ENCODE measurements at places on chromosomes 5 and 9.

DNA sequence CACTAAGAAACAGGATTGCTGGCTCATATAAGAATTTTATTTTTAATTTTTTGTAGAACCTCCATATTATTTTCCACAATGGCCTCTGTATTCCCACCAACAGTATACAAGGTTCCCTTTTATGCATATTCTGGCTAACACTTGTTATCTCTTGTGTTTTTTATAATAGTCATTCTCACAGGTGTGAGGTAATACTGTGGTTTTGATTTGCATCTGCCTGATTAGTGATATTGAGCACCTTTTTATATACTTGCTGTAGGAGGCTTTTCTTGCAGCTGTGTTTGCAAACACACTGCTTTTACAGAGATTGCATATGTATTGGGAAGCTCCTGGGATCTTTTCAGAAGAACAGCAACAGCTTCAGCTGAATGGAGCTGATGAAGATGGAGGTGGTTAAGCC is 164.8 kb downstream of the DEPDC1B start:
- no peak for DNase-seq

GRCh38 chr5:10637944-10638343 is 74.1 kb downstream of the ANKRD33B start:
- DNase-seq: no peak

DNA sequence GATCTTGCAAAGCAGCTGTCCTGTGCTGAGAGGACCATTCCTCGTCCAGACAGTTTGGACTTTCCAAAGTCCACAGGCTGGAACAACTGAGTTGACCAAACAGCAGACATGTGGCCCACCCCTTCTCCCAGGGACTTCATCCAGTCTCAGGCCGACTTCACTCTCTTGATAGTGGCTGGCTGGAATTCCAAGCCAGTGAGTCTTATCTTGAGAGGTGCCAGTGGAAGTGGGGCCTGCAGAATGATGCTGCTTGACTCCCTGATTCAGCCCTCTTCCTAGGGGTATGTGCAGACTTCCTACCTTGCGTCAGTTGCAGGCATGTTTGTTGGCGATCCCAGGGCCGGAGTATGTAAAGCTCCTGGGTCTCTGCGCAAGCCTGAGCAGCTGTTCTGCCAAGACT is 131.4 kb upstream of the TSLP start:
- DNase-seq: no peak

DNA sequence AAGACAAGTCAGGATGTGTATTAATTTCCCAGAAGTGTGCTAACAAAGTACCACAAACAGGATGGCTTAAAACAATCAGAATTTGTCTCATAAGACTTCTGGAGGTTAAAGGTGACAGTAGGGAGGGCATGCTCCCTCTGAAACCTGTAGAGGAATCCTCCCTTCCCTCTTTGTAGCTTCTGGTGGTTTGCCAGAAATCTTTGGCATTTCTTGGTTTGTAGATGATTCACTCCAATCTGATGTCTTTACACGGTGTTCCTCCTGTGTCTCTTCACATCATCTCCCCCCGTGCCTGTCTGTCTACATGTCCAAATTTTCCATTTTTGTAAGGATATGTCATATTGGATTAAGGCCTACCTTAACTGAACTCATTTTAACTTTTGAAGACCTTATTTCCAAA is 471.5 kb downstream of the ZNF608 start:
- no peak for DNase-seq

GRCh38 chr5:84382363-84383295 is 2.1 kb downstream of the EDIL3 start:
- no peak for DNase-seq

GRCh38 chr5:179381691-179382090 is 36.4 kb upstream of the ADAMTS2 start:
- no peak for DNase-seq

DNA sequence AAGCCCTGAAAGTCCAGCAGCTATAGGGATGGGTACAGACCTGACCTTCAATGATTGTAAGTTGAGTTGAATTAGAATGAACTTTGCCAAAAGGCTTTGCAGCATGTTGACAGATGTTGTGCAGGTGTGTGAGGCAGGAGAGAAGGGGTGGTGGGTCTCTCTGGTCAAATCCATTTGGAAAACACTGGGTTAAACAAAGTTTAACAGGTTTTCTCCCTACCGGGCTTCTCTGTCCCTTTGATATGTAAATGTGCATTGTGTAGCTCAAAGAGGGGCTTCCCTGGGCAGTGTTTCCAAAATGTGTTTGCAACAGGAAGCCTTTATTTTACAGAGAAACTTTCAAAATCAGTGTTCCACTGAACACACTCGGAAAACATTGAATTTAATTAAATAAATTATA is 72.1 kb upstream of the BRINP1 start:
- no peak for DNase-seq

DNA sequence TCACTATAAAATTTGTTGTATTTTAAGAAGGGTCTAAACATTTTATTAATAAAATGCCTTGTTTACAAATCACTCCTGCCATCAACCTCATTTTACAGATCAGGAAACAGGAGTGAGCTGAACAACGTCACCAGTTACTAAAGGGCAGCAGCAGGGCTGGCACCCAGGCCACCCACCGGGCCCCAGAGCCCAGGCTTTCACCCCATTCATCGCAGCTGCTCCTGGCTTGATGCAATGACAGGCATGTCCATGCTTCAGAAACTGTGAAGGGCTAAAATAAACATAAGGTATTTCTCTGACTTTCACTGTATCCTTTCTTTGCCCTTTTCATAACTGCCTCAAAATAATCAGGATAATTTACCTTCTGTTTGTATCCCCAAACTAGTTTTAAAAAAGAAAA is 18.1 kb downstream of the MED27 start:
- DNase-seq: no peak

- DNase-seq: no peak
Measured at GRCh38 chr9:38092656-38093055, 23.6 kb upstream of the SHB start.

DNA sequence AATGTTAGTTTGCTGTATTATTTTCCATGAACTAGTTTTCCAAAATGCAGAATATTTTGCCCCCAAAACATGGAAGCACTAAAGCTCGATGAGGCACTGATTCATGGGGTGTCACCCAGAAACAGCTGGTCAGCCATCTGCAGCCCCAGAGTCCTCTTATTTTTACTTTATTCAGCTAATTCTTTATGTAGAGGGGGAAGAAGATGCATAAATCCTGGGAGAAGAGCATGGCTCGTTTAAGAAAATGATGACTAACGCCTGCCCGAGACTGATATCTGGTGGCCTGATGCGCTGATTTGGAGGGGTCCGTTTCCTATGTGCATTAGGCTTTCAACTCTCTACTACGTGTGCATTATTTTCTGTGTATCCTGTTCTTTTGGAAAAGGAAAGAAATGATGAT is 390.3 kb upstream of the MEF2C start:
- no peak for DNase-seq

DNA sequence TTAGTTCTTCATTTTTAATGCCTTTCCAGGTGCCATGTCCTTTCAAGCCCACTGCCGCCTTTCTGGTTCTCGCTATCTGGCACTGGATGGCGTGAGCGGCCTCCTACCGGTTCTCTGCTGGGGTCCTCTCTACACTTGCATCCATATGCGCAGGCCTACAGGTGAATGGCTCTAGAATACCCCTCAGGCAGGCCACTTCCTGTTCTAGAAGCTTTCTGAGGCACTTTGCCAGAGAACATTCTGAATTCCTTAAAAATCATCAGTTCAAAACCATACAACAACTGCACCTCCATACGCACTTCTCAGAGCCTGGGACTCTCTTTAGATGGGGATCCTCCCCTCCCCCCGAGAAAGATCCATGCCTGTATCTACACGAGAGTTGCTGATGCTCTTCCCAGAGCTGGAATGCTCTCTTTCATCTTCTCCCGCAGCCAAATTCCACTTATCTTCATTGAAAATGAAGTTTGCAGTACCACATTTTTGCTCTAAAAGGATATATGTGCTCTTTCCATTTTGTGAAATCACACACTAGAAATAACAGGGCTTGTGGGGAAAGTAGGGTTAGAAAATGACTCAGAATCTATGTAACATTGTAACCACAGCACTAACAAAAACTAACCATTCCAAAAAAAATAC is 1.4 kb upstream of the LHFPL2 start:
- DNase-seq: no peak

DNA sequence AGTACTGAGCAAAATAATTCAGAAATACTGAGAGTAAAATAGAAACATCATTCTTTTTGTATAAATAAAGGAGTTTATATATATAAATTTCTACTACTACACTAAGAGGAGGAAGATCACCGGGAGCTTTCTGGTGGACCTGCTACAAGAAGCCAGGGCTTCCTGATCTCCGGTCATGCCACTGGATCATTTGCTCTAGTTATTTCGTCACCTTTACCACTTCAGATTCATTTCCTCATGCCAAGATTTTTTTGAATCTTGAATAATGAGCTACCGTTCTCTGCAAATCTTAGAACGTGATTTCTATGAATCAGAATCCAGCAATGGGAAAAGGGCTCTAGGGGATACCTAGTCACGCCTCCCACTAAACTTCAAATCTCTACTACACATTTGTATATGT is 51.9 kb upstream of the TBC1D9B start:
- no peak for DNase-seq

- no peak for DNase-seq
Measured at GRCh38 chr9:125969462-125969861, 222.3 kb downstream of the PBX3 start.

- no peak for DNase-seq
Measured at GRCh38 chr5:2259494-2260107, 376.9 kb upstream of the IRX4 start.

Data from T-cell (primary cell).